Right ventricle myocardium superior (tissue), 1 donor: ENCODE measurements at places on chromosomes 2 and 18. TPM values are rescaled to one million over a fixed set of nuclear protein-coding genes. Genes with fewer than 3 reads are reported as not detected.

CRYBA2 gene
- not detected for total RNA-seq

DNA sequence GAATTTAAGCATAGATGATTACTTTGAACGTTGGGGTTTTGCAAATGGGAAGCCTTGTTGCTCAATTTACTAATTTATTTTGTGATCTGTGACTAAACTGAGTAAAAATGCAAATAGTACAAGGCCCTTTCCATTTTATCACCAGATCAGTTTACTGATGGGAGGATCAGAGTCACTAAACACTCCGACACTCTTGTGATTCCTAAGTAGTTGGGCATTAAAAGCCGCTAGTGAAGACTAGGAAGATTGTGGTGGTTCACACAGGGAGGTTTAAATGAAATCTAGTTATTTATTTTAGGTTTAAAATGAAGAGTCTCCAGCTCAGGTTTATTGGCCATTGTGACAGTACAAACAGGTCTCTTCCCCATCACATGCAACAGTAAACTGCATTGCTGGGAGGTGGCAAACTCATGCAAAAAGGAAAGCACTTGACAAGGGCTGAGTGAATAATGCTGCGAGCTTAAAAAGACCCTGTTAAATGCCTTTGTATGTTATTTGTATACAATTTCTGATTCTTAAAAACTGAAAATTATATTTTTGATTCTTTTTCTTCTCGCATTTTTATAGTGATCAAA lies 394.8 kb upstream of the FANCL start:
- DNase-seq, result no peak

ALLC gene
- total RNA-seq, result not detected

C2orf80 gene
- total RNA-seq, result not detected

ACVR1C gene
- total RNA-seq, result 0.54 TPM

NEU4 gene
- total RNA-seq, result not detected

SERPINE2 gene
- total RNA-seq, result 6.0 TPM

FN1 gene
- 77.7 TPM for total RNA-seq

DNA sequence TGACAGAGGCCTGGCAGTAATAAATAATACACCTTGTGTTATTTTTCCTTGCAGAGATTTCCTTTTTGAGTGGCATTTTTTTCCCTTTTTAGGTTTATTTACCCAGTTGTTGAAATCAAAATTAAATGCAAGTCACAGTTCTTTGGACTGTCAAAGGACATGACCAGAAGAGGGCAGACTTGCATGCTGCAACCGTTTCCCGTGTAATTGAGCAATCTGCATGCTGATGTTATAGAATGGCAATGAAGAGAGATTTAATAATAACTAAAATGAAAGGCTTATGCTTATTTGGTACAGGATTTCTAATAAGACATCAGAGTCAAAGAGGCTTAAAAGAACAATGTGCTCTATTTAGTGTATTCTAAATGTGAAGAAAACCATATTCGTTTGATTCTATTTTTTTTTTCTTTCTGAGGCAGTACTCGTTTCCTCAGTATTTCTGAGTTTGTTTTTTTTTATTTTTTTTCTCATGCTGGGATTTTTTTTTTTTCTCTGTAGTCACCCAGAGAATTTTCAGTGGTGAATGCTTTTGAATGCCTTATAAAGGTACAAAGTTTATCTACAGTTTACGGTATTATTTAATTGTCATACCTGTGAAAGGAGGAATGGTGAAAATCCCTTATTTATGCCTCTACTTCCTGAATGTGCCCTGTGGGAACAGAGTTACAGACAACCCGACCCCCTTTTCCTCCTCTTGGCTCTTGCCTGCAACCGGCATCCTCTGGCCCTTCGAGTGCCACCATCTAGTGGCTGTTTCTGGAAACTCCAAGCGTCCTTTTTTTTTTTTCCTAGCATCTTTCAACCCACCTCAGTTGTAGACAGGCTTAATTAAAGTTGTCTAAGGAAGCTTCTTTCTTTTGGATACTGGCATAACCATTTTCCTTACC lies 368.5 kb downstream of the LRRTM1 start:
- no peak for DNase-seq

WNT10A gene
- not detected for total RNA-seq

DLX1 gene
- not detected for total RNA-seq

SLC66A3 gene
- total RNA-seq, result 6.9 TPM

DNA sequence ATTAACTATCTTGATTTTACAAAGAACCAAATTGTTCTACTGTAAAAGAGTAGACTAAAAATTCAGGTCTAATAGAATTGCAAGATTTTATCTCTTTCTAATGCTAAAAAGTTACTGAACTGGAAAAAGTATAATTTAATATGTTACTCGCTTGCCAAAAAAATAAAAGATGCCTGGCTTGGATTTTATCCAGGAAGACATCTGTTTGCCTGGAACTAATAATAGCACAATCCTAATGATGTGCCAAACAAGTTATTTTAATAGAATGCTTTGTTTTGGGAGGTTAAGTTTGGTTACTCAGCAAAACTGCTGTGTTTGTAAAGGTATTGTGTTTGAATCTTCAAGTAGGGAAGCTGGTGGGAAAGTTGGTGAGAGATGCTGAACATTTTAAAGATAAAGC lies 19.4 kb upstream of the ZSWIM2 start:
- DNase-seq, result no peak

DNA sequence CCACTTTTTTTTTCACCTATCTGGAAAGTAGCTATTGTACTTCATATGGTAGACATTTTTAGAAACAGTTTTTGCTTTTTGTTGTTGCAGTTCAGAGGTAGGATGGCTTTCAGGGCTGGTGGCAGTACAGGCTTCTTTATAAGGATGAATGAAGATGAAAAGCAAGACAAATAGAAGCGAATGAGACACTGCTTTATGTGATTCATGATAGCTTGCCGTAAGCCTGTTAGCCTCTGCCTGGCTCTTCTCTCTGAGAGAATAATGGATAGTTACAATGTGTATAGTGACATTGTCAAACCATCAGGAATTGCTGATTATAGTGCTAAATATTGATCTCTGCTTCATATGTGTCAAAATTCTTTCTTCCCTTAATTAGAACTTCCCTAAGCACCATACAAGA lies 173.7 kb downstream of the NR4A2 start:
- no peak for DNase-seq

FOXI3 gene
- total RNA-seq, result not detected

GRCh38 chr2:236001854-236002253 lies 166.3 kb downstream of the GBX2 start:
- DNase-seq, result no peak

- DNase-seq, result no peak
Observed at GRCh38 chr18:56851774-56852173, 200.6 kb downstream of the WDR7 start.

DNA sequence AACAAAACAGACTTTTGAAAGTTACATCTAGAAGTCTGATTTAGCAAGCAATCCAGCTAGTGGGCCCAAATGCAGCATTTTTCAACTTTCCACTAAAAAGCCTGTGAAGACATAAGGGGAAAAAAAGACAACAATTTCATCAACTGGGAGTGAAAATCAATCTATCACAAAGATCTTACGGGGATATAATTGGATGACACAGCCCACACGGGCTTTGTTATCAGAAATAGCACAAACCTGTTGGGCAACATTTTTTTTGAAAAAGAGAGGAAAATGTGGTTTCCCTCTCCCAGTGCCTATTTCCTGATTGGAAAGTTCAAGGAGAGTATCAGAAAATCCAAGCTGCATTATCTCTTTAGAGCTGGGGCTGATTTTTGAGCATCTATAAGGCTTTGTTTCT lies 132.7 kb downstream of the EVA1A start:
- DNase-seq, result no peak

IL36RN gene
- total RNA-seq, result not detected

GRCh38 chr2:73281244-73281643 lies 3.0 kb downstream of the FBXO41 start:
- DNase-seq, result no peak

- DNase-seq, result no peak
Observed at GRCh38 chr2:234095301-234095700, 44.8 kb downstream of the SPP2 start.

ZNF396 gene
- total RNA-seq, result 0.48 TPM

IL1R2 gene
- total RNA-seq, result 1.4 TPM

GRCh38 chr18:11906176-11906575 lies 1.9 kb downstream of the MPPE1 start:
- DNase-seq, result no peak

TUBB8B gene
- not detected for total RNA-seq

MZT2B gene
- total RNA-seq, result 554 TPM

DNA sequence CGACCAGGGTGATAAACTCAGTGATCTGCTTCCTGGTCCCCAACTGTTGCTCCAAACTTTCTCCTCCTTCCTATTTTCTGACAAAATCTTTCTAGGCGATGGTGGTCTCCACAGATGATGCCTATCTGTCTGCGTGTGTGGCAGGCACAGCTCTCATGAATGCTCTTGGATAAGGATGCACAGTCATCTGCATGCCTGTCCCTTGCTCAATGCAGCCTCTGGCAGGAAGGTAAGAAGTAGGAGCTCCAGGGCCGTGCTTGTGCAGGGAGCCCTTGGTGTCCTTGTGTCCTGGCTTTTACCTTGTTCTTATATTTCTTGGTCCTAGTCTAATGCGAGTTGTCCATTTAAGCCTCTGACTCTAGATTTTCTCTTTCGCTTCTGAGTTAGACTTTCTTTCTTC lies 57.5 kb downstream of the INSIG2 start:
- no peak for DNase-seq

DNA sequence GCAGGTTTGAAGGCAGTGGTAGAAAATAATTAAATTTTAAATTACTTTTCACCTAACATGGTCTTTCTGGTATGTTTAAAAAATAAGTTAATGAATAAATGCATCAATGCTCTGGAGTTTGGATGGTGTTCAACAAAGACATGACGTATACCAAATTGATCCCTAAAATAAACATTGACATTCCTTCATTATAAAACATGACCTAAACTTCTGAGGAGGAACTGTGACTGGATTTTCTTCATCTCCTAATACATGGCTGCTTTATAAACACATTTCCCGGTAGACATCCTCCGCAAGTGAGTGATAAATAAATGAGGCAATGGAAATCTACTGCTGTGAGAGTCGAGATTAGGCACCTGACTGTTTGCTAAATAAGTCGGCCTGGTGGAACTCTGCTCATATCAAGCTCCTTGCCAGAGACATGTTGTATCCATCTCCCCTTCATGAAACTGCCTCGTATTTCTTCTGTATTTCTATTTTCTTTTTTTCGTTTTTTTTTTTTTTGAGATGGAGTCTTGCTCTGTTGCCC lies 362.3 kb downstream of the RNF144A start:
- no peak for DNase-seq

- no peak for DNase-seq
Observed at GRCh38 chr2:82528288-82528687, 1930.8 kb downstream of the SUCLG1 start.

DNA sequence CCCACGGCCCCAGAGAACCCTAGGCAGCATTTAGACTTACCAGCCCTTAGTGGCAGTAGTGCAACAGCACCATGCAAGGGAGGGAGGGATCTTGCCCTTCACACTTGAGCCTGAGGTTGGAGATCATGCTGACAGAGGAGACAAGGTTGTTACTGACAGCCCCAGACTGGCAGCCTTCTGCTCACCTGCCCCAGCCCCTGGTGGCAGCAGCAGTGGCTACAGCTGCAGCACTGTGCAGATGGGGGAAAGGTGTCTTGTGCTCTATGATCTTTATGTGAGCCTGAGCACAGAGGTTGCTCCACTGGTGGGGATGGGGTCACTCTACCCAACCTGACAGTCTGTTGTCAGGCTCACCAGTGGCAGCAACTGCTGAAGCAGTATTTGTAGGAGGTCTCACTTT lies 501.2 kb upstream of the LRRTM4 start:
- no peak for DNase-seq

GRCh38 chr2:158100411-158100810 lies 1.3 kb upstream of the UPP2 start:
- DNase-seq, result no peak

DNA sequence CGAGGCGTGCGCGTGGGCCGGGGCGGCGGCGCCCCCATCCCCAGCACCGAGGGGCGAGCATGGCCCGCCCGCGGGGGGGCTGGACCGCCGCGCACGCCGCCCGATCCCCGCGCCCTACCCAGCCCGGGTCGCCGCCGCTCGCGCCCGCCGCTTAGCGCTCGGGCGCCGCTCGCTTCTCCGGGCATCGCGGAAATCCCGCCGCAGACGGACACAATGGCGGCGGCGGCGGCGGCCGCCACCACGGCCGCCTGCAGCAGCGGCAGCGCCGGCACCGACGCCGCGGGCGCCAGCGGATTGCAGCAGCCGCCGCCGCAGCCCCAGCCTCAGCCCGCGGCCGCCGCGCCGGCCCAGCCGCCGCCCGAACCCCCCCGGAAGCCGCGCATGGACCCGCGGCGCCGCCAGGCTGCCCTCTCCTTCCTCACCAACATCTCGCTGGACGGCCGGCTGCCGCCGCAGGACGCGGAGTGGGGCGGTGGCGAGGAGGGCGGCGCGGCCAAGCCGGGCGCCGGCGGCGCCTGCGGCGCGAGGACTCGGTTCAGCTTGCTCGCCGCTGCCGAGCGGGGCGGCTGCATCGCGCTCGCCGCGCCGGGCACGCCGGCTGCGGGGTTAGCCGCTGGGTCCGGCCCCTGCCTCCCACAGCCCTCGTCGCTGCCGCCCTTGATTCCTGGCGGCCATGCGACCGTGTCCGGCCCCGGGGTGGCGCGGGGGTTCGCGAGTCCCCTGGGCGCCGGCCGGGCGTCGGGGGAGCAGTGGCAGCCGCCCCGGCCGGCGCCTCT lies 453 bp downstream of the CABLES1 start:
- peak; percentile 61 for DNase-seq
